ENCODE measurements at places on chromosomes 4 and X.

- DNase-seq = no peak
Measured at GRCh38 chr4:100721077-100721476, 203.3 kb upstream of the EMCN start.

GRCh38 chrX:97529536-97530200 lies 646.0 kb downstream of the RPA4 start:
- no peak for DNase-seq

DNA sequence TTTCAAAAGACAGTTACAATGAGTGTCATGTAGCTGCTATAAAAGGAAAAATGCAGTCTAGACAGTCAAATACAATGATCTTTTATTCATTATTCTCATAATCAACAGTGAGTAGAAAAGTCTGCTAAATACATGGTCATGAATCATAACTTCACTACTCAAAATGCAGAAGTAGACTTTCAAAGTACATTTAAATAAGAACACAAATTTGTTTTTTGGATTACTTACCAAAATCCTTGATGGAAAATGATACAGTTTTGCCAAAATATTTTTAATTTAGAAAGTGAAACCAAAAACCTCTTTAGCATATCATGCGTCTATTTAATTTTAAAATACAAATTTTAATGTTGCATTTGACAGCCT lies 4.9 kb downstream of the ACSL4 start:
- DNase-seq = no peak

- DNase-seq = no peak
Measured at GRCh38 chr4:165656829-165657490, 216.1 kb upstream of the TLL1 start.

DNA sequence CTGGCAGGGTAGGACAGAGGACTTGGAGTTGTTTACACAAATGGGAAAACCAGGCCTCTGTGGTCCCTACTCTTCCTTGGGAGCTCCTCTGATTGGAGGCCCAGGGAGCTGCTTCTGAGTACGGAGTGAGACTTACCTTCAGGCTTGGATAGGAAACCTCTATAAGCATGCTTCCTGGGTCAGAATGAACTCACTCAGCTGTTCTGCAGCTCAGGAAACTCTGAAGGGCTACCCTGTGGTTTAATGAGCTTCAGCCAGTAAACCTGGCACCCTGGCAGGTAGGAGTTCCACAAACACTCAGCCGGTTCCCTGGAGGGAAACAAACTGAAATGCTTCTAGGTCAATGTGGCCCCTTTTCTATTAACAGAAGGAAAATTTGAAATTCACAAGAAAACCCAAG lies 51.0 kb upstream of the TFDP3 start:
- no peak for DNase-seq

DNA sequence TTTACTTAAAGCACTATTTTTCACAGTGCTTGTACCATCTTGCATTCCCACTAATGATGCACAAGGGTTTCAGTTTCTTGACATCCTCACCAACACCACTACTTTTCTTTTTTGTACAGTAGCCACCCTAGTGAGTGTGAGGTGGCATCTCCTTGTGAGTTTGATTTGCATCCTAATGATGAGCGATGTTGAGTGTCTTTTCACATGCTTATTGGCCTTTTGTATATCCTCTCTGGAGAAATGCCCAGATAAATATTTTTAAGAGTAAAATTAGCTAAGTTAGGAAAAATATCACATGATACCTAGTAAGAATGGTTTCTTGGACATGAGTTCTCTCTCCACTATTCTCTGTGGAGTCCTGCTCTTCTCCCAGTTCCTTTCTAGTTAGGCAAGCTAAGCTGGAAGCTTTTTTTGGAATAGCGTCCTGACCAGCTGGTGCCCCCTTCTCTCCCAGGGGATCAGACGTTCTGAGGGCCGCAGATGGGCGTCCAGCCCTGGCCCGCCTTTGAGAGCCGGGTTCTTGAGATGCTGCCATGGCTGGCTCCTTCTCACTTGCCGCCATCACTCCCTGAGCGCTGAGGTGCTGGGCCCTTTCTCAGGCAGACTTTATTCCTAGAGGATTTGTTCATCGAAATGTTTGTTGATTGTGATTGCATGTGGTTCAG lies 132.1 kb downstream of the ARHGAP10 start:
- DNase-seq = no peak

GRCh38 chr4:99383833-99384392 lies 31.4 kb upstream of the ADH1C start:
- DNase-seq = no peak

- DNase-seq = no peak
Measured at GRCh38 chr4:159016593-159017024, 86.3 kb upstream of the RAPGEF2 start.

GRCh38 chr4:67678612-67679011 lies 22.3 kb downstream of the UBA6 start:
- no peak for DNase-seq
